ENCODE measurements at places on chromosomes 1 and 21.
A peak's percentile ranks its signal among the peaks of the same experiment; 100 is the strongest.

DNA sequence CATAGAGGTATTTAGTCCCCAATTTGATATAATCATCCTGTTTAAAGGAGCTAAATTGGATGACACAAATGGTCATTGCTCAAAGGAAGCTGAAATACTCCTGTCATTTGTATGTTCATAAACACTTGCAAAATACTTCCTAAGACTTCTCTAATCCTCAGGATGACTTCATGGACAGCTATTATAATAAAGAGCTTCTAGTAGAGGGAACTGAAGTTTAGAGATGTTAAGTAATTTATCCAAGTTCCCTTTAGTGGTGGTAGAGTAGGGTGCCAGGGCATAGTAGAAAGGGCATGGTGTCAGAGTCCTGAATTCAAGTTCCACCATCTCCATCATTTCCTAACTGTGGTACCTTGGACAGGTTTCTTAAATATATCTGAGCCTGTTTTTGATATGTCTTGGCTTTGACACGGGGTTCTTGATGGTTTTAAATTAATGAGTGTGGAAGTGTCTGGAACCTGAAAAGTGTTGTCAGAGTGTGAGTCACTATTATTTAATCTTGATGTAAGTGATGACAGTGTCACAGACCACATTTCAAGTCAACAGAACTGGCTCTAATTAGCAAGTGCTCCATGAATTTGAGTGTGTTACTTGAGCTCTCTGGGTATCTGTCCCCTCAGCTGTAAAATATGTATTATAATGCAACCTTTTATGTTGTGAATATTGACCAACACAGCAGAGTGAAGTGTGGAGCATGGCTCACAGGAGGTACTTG lies 12.1 kb upstream of the GBP6 start:
- DNase-seq, result no peak

- DNase-seq, result no peak
Measured at GRCh38 chr1:26728645-26729044, 32.8 kb downstream of the ARID1A start.

GRCh38 chr1:164443836-164444235 lies 115.1 kb upstream of the PBX1 start:
- DNase-seq, result no peak

- DNase-seq, result no peak
Measured at GRCh38 chr1:21058035-21058793, 118.5 kb downstream of the EIF4G3 start.

DNA sequence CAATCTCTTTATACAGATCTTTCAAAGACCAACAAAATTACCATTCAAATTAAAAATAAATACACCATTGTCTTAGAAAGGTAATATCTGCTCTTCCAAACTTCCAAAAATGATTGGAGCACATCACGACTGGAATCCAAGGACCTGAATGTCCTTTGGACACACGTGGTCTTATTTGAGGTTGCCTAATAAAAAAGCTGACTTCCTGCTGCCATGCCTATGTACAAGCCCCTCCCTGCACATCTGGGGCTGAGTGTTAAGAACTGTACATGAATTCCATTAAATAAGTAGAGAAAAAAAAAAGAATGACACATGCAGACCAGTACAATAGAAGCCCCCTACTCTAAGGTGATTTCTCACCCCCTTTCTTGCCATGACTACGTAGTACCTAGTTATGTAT lies 73.6 kb downstream of the SUSD4 start:
- no peak for DNase-seq

- DNase-seq, result no peak
Measured at GRCh38 chr1:65172936-65173690, 25.1 kb downstream of the AK4 start.

GRCh38 chr1:1194723-1195122 lies 11.7 kb downstream of the TNFRSF18 start:
- DNase-seq, result no peak

DNA sequence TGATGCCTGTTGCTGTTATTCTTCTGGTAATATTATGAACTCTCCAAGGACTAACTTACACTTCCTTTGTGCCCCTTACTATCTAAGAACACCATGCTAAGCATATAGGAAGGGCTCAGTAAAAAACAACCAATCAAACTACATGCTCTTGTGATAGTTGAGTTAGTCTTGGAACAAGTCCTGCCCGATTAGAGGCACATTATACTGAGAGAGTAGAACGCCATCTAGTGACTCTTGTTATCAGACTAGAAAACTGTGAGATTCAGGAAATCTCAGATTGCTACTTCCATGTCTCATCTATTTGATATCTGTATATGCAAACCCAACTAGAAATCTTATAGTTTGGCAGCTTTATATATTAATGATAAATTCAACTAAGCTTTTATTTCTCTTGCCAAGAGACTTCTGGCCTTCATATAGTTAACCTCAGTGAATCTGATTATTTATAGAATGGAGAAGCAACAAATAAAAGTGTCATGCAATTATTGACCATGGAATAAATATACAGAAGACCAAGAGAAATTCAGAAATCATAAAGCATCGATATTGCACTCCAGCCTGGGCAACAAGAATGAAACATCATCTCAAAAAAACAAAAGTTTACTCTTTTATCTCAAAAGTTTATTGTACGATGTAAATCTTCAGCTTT lies 7.8 kb upstream of the SRRM1 start:
- no peak for DNase-seq

- no peak for DNase-seq
Measured at GRCh38 chr1:41447995-41448770, 36.3 kb downstream of the EDN2 start.

DNA sequence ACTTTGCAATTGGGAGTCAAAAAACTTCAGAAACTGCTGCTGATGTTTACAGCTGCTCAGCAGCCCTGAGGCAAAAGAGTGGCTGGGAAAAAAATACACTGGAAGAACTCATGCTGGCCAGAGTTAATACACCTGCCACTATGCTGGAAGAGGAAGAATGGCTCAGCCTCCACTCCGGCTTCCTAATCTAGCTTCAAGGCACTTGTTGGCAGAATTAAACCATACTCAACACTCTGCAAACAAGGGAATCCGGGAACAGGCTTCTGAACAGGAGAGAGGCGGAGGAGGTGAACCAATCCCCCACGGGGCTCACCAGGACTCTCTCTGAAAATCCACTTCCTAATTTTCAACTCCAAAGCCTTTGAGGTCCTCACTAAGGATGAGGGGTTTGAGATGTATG lies 120.1 kb downstream of the CCDC185 start:
- DNase-seq, result peak; percentile 27

GRCh38 chr1:205343431-205344065 lies 13.2 kb downstream of the KLHDC8A start:
- DNase-seq, result peak; percentile 59

GRCh38 chr21:17802572-17802971 lies 16.6 kb downstream of the C21orf91 start:
- DNase-seq, result no peak

DNA sequence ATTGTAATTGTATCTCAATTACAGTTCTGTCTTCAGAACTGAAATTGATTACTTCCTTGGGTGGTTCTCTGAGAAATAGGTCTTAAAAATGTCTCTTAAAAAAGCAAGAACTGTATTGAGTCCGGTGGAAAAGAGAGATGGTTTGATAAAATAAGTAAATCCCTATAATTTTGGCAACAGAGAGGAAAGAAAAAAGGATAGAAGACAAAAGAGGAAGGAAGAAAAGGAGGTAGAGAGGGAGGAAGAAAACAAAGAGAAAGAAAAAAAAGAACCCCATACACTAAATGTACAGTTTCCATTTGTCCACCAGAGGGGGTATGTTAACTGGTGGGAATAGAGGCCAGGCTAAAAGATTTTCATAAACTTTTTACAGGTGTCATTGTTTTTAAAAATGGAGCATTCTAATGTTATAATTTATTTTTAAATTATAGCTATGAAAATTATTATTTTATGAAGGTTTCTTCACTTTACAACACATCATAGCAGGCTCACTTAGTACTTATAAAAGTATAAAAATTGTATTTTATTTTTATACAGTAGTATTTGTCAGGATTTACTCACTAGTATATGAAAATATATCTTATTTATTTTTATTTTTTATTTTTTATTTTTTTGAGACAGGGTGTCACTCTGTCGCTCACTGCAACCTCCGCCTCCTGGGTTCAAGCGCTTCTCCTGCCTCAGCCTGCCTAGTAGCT lies 2.1 kb upstream of the UBE2T start:
- DNase-seq, result peak; percentile 59

GRCh38 chr21:33642896-33643657 lies 776 bp downstream of the ITSN1 start:
- no peak for DNase-seq

DNA sequence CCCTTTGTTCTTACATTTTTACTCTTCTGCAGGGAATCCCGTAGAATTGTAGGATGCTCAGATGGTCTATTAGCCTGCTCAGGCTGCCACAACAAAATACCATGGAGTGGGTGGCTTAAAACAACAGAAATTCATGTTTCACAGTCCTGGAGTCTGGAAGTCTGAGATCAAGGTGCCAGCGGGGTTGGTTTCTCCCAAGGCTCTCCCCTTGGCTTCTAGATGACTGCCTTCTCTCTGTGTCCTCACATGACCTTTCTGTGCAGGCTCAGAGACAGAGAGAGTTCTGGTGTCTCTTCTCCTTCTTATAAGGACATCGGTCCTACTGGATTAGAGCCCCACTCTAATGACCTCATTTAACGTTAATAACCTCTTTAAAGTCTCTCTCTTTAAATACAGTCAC lies 41.7 kb downstream of the HUNK start:
- DNase-seq, result no peak

DNA sequence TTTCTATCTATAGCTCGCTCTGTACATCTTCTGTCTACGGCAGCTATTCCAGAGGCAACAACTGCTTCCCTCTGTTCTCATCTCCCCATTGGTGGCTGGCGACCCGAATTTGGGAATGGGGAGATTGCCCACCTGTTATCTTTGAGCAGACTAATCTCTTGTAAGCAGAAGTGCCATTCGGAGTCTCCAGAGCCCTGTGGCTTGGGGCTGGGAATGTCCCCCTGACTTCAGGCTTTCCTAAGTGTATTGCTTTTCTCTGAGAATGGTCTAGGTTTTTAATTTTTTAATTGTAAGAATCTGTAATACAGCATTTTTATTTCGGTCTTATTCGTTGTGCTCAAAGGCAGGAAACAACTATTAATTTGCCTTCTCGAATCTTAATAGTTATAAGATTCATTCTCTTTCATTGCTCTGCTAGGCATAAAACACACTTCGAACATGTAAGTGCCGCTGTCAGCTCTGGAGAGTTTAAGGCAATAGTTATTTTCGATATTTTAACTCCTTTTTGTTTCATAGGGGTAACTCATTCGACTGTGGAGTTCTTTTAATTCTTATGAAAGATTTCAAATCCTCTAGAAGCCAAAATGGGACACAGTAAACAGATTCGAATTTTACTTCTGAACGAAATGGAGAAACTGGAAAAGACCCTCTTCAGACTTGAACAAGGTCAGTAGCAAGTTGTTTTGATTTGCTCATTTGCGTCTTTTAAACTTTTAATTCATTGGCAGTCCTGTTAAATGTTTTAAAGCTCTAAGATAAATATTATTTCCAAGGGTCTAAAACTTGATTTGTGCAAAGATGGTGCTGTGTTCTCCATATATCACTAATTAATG lies 514 bp downstream of the AGL start:
- no peak for DNase-seq

DNA sequence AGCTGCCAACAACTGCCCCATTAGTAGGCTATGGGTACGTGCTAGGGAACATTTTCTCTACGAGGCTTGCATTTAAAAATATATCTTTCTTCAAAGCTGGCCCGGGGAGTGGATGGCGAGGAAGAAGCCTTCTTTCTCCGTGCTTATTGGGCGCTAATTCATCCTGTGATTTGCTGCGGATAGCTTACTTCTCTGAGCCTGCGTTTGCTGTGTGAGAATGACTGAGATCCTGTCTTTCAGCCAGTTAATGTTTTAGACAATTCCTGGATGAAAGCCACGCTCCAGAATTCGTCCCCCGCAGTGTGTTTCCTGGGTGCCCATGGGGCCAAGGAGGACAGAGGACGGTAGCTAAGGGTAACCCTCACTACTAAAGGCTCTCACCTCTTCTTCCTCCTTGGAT lies 57.8 kb upstream of the TARBP1 start:
- DNase-seq, result no peak

- DNase-seq, result no peak
Measured at GRCh38 chr1:110258734-110259133, 48.6 kb downstream of the KCNC4 start.
